ENCODE measurements at places on chromosomes 3 and 15. TPM values are rescaled to one million over a fixed set of nuclear protein-coding genes. Genes with fewer than 3 reads are reported as not detected.
A peak's percentile ranks its signal among the peaks of the same experiment; 100 is the strongest.

Gene GJD2
- total RNA-seq, result not detected

GRCh38 chr3:171804618-171805389, 5.5 kb downstream of the PLD1 start:
- no peak for DNase-seq

GRCh38 chr15:62272290-62272689, 107.2 kb upstream of the C2CD4B start:
- DNase-seq, result no peak

GRCh38 chr15:34718681-34719665, 35.8 kb downstream of the GJD2 start:
- no peak for DNase-seq

GRCh38 chr3:50674349-50675178, at the start of gene DOCK3:
Gene DOCK3, plus strand, starts transcription at chr3:50674927. Its CDS starts 337 bp downstream, at chr3:50675264.
- peak; percentile 85 for DNase-seq

Gene ZSCAN29
- 17.1 TPM for total RNA-seq

DNA sequence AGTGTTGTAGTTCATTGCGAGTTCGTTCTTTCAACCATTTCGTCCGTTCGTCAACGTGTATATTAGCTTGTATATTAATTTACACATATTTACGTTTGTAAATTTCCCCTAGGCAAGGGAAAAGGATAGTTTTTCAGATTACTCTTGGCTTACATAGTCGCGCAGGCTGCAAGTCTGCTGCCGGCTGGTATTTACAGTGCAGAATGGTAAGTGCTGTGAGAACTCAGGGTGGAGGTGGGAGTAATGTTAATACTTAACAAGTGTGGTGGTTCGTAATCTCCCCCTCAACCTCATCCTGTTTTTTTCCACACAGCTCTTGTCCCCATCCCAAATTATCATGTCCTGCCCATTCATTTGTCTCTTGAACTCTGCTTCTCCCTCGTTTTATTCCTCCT, 766 bp downstream of the FAM98B start:
- no peak for DNase-seq

Gene P2RY12
- total RNA-seq, result 3.7 TPM

DNA sequence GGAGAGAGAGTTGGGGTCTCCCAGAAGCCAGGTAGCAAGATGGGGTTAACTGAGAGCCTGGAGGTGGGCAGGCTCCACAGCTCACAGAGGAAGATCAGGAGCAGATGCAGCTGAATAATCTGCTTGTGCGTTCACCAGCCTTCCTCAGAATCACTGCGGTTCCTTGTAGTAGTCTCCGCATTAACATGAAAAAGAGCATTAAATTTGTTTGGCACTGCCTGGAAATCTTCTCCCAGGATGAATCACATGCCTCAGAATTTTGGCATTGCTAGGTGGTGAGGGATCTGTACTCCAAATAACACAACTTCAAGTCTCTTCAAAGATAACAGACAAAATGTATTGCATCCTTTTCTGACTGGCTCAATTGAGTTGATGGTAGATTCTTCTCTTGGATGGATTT, 700.6 kb upstream of the ARRDC4 start:
- no peak for DNase-seq

DNA sequence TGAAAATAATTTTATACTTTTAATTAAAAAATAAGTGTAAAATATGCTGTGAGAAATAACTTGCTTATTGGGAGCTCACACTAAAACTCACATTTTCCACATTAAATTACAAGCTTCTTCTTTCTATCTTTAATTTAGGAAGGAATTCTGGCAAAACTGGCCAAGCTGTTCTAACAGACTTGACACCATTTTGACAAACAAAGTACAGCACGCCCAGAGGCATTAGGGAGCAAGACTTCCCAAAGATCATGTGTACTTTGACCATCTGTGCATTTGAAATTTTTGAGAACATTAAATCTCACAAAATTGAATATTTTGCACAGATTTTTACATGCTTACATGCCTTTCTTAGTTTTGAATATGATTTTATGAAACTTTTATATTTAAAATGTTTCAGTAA, 1288.4 kb upstream of the CADM2 start:
- DNase-seq, result no peak

- DNase-seq, result no peak
Measured at GRCh38 chr15:31147944-31148296, 46.4 kb upstream of the TRPM1 start.

DNA sequence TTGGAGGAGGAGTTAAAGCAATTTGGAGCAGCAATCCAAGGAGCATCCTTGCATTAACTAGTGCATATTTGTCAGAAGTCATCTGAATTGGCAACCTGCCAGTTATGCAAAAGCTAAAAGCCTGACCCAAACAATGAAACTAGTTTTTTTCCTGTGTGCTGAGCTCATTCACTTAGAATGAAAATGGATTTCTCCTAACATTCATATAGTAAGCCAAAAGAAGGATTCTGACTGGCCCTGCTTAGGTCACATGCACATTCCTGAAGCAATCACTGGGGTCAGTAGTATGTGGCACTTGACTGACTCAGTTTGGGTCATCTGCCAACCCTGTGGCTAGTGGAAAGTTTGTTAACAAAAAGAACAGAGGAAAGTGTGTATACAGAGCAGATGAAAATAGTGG, 30.5 kb downstream of the OXSM start:
- no peak for DNase-seq

Gene ZDHHC23
- total RNA-seq, result 2.3 TPM

DNA sequence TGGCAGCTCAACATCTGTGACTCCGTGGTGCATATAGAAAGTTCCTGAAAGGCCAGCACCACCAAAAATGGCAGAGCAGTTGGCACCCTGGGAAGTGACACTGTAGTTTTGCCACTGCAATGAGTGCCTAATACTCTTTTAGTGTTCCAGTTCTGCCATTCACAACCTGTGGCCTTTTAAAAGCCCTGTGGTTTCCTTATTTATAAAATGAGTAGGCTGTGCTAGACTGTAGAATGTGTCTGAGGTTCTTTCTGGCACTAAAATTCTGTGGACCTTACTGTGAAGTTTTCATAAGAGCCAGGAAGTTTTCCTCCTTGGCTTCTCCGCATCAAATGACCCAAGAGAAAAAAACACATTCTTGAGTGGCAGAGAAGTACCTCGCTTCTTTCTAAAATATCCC, 74.1 kb downstream of the MME start:
- DNase-seq, result no peak

Gene ZNF621
- 23.8 TPM for total RNA-seq

DNA sequence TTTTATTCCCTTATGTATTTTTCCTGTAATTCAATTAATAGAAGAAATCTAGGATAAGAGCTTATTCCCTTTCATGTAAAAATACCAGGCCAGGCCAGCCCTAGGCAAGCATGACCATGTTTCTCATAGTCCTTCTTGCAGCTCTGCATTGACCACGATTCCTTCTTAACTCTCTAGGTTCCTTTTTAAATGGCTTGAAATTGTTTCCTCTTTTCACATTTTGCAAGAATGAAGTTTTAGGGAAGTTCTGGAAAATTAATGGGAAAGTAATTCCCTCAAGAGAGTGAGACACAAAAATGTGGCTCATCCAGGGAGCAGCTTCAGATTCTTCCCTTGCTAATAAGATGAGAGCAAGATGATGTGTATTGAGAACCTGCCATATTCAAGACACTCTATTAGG, 116.5 kb upstream of the FGF7 start:
- no peak for DNase-seq

GRCh38 chr3:104631254-104631653, 735.5 kb upstream of the ALCAM start:
- no peak for DNase-seq

Gene CCK
- total RNA-seq, result not detected

Gene SLC12A1
- not detected for total RNA-seq

GRCh38 chr3:104598848-104599511, 767.7 kb upstream of the ALCAM start:
- DNase-seq, result no peak

Gene MELTF
- total RNA-seq, result 12.1 TPM

Gene XPC
- 19.8 TPM for total RNA-seq

Gene XCR1
- total RNA-seq, result 0.14 TPM

- no peak for DNase-seq
Measured at GRCh38 chr15:89937365-89938350, 24.9 kb upstream of the ARPIN start.

DNA sequence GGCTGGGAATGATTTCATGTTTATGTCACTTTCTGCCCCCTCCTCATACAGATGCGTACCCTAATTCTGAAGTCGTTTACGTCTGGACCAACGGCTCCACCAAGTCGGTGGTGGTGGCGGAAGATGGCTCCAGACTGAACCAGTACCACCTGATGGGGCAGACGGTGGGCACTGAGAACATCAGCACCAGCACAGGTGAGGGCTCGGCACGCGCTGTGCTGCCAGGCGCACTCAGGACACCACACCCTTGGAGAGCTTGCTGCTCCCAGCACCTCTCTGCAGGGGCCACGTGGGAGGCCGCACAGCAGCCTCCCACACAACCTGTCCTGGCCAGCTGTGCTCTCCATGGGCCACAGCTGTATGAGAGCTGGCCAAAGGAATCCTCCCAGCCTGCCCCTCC, 33.8 kb upstream of the GABRG3 start:
- no peak for DNase-seq

DNA sequence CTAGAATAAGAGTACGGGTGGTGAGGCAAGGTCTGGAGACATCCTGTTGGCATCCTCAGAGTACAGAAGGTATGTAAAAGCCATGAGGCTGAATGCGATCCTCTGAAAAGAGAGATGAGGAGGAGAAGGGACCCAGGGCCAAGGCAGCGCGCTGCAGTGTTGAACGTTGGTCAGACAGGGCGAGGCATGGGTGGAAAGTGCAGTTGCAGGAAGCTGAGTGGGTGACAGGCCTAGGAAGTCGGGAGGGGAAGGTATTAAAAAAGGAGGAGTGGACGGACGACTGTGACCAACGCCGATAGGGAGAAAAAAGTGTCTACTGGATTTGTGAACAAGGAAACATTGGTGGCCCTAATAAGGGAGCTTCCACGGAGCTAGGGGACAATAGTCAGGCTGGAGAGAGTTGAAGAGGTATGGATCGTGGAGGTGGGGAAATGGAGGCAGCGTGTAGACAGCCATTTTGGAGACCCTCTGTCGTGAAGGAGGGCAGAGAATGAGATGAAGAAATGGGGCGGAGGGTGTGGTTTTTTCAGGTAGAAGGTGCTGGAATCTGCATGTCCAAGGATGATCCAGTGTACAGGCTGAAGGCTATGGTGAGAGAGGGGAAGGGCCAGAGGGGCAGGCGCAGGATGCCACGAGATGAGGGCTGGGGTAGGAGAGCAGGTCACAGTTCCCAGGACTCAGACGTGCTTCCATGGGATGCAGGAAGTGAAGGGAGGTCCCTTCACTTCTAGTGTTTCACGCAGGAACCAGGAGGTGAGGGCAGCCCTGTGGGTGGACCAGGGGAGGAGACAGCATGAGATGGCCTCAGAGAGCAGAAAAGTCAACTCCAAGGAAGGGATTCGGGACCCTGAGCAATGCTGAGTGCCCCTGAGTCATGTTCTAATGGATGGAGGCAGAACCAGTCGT, 115.9 kb downstream of the ASB7 start:
- no peak for DNase-seq

Data from posterior vena cava (tissue), 2 donors.